Activated naive CD8-positive, alpha-beta T cell treated with anti-CD3 and anti-CD28 coated beads, Interleukin-2, amount 10 ng/mL, durations not matched to agents 7 days and 5 days (primary cell): ENCODE measurements at places on chromosomes 1 and 21. TPM values are rescaled to one million over a fixed set of nuclear protein-coding genes. Genes with fewer than 3 reads are reported as not detected.

DNA sequence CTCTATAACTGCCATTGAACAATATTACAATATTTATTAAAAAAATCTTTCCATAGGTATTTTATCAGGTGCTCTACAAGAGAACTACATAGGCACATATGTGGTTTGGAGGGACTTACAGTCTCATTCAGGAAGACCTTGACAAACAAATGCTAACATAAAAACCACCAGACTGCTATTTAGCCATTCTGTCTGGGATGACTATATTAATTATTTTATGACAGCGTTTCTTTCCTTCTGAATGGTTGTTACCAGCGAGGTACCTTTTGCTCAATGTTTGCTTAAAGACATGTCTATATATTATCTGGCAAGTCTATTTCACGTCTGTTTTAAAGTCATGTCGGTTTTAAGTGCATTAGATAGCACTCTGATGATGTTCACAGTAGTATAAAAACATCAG lies 69.7 kb downstream of the RUNX1 start:
- DNase-seq: no peak
- H3K4me1 ChIP-seq: peaks cover 35% of the 10 kb centered on the region
- peaks cover 33% of the 10 kb centered on the region for H3K27me3 ChIP-seq

- no peak overlapping the region for H3K27ac ChIP-seq
- H3K4me3 ChIP-seq: peak overlapping the region; percentile 72
- peaks cover 37% of the 10 kb centered on the region for H3K27me3 ChIP-seq
- peaks cover 12% of the 10 kb centered on the region for H3K4me1 ChIP-seq
- H3K36me3 ChIP-seq: no peaks in the 10 kb centered on the region
These were observed 1.3 kb downstream of the JAM2 start for GRCh38 chr21:25640202-25640942.

GRCh38 chr1:97350241-97350640 lies 570.6 kb downstream of the DPYD start:
- no peaks in the 10 kb centered on the region for H3K27me3 ChIP-seq
- H3K27ac ChIP-seq: no peak overlapping the region
- no peak for DNase-seq
- H3K4me3 ChIP-seq: no peak overlapping the region
- H3K36me3 ChIP-seq: peaks cover 1% of the 10 kb centered on the region
- no peaks in the 10 kb centered on the region for H3K4me1 ChIP-seq

Gene CD101
- total RNA-seq: not detected

- no peaks in the 10 kb centered on the region for H3K27me3 ChIP-seq
- H3K27ac ChIP-seq: peak overlapping the region; percentile 24
- H3K4me3 ChIP-seq: no peak overlapping the region
- H3K36me3 ChIP-seq: peaks cover 21% of the 10 kb centered on the region
These were observed 41.8 kb upstream of the SLC16A1 start for GRCh38 chr1:112997781-112998180.

Gene GPR25
- total RNA-seq: 0.91 TPM

DNA sequence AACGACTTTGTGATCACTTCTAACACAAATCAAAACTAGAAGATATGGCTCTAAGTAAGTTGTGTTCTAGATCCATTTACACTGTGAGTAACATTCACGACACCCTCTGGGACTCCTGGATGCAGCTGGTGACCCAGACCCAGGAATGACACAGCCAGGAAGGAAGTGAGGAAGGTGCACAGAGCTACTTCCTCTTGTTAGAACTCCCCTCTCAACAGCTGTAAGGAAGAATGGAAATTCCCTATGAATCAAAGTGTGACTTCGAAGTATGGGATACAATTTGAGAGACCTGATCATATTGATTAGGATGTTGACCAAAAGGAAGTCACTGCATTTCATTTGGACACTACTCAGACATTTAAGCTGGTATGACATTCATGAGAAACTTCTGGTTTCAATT lies 185.3 kb downstream of the NRIP1 start:
- H3K4me1 ChIP-seq: peaks cover 4% of the 10 kb centered on the region
- H3K4me3 ChIP-seq: no peak overlapping the region

- DNase-seq: peak; percentile 34
- H3K4me3 ChIP-seq: no peak overlapping the region
- no peaks in the 10 kb centered on the region for H3K27me3 ChIP-seq
- H3K4me1 ChIP-seq: peaks cover 8% of the 10 kb centered on the region
- peaks cover 1% of the 10 kb centered on the region for H3K36me3 ChIP-seq
These were observed 30.0 kb downstream of the ZMYM4 start for GRCh38 chr1:35298464-35298863.

Gene GLUL
- 65.8 TPM for total RNA-seq

GRCh38 chr1:43774359-43774758 lies 67.0 kb downstream of the ST3GAL3 start:
- peaks cover 4% of the 10 kb centered on the region for H3K4me1 ChIP-seq
- H3K27me3 ChIP-seq: no peaks in the 10 kb centered on the region
- no peak overlapping the region for H3K4me3 ChIP-seq
- DNase-seq: no peak

GRCh38 chr1:216937491-216937890 lies 214.3 kb upstream of the ESRRG start:
- no peaks in the 10 kb centered on the region for H3K36me3 ChIP-seq
- no peak for DNase-seq
- no peaks in the 10 kb centered on the region for H3K4me1 ChIP-seq
- H3K27ac ChIP-seq: no peak overlapping the region
